Aorta (tissue), 5 donors: ENCODE measurements at places on chromosomes 11 and 22. TPM values are rescaled to one million over a fixed set of nuclear protein-coding genes. Genes with fewer than 3 reads are reported as not detected.

GRCh38 chr11:130404727-130405126 is 23.7 kb downstream of the ADAMTS8 start:
- no peak for DNase-seq

DNA sequence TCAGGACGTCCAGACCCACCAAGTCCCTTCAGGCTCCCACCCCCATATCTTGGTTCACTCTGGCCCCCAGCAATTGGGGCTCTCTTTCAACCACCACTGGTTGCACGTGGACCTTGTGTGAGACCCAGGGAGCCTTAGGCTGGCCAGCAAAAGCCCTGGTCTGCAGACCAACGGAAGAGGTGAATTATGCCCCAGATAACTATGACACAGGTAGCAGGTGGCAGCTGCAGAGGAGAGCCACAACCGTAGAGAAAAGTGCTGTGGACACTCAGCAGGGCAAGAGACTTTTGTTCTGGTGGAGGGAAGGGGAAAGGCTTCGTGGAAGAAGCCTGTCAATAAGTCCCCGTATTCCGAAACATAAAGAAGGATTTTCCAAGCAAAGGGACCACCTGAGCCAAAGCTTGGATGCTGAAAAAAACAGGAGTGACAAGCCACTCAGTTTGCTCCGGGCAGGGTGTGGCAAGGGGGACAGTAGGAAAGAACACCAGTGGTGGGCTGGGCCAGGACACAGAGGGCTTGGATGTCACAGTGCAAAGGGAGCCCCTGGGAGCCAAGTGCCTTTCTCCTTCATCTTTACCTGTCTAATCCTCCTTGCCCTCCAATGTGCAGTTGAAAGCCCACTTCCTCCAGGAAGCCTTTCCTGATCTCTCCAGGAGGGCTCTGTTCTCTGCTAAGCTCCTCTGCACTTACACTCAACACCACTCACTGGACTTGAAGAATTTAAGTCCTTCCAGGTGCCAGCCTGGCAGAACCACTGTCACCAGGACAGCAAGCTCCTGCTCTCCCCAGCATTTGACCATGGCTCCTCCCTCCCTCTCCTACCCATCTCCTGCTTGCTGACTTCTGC is 264.7 kb downstream of the BUD13 start:
- DNase-seq: no peak

Gene B3GAT1
- total RNA-seq: 0.16 TPM

GRCh38 chr22:43862074-43862881 is at the start of gene SULT4A1:
TSS of gene SULT4A1 (minus strand) at chr22:43862513. CDS start at chr22:43862382, 131 bp downstream.
- DNase-seq: no peak

Gene DDTL
- 3.6 TPM for total RNA-seq

DNA sequence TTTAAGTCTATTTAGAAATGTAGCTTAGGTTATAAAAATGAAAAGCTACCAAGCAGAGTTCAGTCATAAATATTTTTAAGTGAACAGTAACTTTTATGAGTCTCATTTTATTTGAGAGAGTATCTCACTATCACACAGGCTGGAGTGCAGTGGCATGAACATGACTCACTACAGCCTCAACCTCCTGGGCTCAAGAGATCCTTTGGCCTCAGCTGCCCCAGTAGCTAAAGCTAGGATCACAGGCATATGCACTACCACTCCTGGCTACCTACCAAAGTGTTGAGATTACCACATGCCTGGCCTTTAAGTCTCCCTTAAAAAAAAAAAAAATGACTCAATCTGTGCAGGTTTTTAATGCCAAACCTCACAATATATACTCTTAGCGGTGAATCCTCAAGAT is 34.7 kb upstream of the CLNS1A start:
- DNase-seq: no peak

DNA sequence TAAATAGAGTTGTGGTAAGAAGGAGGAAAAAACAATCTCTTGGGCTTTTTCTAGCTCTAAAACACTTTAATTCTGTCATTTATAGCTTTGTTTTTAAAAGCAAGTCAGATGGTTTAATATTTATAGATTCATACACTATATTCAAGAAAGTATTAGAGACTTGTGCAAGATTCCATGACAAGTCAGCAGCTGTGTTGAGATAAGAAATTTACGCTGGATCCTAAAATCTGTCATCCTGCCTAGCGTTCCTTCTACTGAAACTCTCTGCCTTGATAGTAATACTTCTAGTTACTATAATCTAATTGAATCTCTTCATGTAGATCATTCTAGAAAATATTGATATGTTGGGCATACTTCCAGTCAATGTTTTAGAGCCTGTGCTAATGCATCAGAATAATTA is 721.8 kb downstream of the CNTN5 start:
- no peak for DNase-seq

- DNase-seq: no peak
These were observed 335 bp downstream of the ZNF408 start for GRCh38 chr11:46701078-46701654.

Gene SCARF2
- total RNA-seq: 35.4 TPM

GRCh38 chr11:35145271-35145670 is 6.3 kb downstream of the CD44 start:
- DNase-seq: peak; percentile 54
